Left colon (tissue), 2 donors: ENCODE measurements at places on chromosomes 6 and 20. TPM values are rescaled to one million over a fixed set of nuclear protein-coding genes. Genes with fewer than 3 reads are reported as not detected.

DNA sequence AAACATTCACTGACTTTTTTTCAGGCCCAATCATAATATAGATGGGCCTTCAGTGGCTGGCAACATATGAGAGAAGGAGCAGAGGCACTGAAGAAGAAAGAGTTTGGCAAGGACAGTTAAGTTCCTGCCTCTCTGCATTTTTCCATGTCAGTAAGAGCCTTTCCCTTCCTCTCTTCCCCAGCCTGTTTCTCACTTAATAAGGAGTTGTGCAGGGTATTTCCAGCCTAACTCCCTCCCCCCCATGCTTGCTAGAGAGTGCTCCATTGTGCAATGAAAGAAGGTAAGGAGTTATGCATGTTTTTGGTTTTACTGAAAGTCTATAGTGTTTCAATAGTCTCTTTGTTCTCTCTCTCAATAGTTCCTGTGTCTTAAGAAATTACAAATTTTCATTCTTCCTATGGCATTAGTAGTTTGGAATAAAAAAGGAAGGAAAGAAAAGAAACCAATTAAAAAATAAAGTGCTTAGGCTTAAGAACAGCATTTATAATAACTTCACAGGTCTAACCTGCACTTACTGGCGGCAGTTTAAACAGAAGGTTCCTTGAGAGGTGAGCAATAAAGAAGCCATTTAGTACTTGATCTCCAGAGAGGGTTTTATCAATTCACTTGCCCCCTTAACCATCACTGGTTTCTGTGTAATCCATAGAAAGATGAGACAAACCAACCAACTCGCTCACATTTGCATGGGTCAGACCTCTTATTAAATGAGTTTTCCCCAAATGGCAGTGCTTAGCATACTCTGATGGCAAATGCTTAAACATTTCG, 251.1 kb downstream of the PTPRT start:
- no peak for DNase-seq

DNA sequence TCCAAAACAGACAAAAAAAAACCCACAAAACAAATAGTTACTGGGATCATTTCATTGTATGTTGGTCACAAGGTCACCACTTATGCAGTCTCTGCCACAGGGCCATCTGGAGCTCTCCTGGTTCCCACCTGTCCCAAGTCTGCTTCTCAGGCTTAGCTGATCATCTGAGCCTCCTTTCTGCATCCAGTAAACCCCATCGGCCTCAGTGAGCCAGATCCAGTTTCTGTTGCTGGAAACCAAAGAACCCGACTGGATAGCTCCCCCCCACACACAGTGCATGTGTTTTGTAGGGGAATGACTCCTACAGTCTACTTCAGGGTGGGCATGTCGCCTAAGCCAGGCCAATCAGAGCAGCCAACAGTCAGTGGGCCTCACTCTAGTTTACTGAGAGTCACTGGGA, 233.3 kb downstream of the PREX1 start:
- DNase-seq, result no peak

- no peak for DNase-seq
Measured at GRCh38 chr20:49866051-49866450, 49.3 kb downstream of the SPATA2 start.

GRCh38 chr6:47446669-47447330, 30.8 kb upstream of the CD2AP start:
- DNase-seq, result no peak

DNA sequence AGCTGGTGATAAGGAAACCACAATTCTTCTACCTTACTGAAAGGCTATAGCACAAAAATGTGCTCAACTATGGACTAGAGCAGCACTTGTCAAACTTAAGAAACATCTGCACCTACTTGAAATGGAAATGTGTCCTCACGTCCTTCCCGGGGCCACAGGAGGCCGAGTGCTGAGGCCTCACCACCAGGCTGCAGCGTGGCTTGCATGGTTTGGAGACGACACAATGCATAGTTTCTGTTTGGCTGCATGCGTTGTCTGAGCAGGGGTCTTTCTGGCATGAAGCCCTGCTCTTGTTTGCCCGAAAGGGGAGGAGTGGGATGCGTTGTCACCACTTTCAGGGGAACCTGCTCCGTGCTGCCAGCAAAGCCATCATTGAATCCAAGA, 228.8 kb downstream of the TTLL2 start:
- DNase-seq, result no peak

DNA sequence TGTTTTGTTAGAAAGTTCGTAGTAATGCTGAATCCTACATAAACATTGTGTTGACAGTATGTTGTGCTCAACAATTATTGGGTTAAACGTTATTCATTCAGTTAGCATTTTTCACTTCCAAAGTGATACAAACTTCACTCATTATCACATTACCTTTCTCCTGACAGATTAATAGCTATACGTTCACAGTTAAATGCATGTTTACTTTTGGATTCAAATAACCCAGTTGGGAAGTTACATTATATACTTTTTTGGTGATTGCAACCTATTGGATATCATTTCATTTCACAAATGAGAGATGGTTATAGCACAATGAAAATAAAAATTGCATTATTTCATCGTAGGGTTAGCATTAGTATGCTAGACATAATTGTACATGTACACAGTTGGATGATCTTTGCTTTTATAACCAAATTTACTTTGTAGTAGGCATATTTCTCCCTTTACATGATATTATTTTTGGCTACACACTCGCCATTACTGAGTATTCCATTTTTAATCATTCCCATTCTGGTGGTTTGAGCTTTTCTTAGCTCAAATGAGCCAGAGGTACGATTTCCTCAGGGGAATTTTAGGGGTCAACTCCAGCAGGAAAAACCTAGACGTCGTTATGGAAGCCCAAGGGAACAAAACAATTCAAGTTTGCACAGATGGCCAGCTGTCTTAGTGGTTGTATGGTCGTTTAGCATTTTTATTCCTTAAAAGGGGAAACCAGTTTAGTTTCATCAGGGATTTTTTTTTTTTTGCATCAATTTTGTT, 2.1 kb upstream of the HIVEP1 start:
- no peak for DNase-seq

The FAM162B gene
- 0.85 TPM for total RNA-seq

The SLC35D3 gene
- 0.34 TPM for total RNA-seq

DNA sequence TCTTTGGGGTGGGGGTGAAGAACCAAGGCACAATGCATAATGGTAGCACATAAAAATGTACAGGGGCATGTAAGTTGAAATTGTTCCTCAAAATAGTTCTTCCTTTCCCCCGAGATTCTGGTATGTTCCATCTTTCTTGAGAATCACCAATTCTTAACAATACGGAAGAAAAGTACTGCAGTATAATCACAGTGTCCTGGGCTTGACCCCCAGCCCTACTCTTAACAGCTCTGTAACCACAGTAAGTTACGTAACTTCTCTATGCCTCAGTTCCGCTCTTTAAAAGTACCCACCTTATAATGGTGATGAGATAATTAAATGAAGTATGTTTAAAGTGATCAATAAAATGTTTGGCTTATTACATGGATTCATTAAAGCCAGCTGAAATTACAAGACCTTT, 104.5 kb downstream of the SMLR1 start:
- DNase-seq, result no peak

- no peak for DNase-seq
Measured at GRCh38 chr6:20705741-20706140, 171.5 kb downstream of the CDKAL1 start.

The MAP3K5 gene
- 18.9 TPM for total RNA-seq

The JAG1 gene
- total RNA-seq, result 78.8 TPM

The LHFPL5 gene
- not detected for total RNA-seq

The TMEM170B gene
- 1.6 TPM for total RNA-seq

DNA sequence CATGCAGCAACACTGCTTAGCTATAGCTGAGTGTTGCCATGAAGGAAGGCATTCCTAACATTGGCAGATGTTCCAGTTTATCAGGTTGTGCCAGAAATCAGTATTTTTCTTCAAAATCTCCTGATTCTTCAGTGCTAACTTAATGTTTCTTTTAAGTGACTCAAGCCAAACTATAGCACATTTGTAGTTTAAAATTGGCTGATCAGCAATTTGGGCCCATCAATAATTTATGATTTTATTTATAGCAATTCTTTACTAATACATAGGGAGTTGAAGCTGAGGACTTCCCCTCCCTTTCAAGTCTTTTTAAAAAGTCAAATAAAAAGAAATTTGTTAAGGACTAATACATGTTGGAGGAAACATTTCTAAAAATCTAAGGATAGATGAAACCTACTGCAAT, 383.8 kb upstream of the KHDRBS2 start:
- no peak for DNase-seq

- no peak for DNase-seq
Measured at GRCh38 chr6:10901770-10902169, 14.9 kb downstream of the SYCP2L start.

GRCh38 chr20:4613184-4613583, 108.5 kb upstream of the PRND start:
- DNase-seq, result no peak

GRCh38 chr6:56370561-56371211, 123.3 kb upstream of the COL21A1 start:
- DNase-seq, result no peak

DNA sequence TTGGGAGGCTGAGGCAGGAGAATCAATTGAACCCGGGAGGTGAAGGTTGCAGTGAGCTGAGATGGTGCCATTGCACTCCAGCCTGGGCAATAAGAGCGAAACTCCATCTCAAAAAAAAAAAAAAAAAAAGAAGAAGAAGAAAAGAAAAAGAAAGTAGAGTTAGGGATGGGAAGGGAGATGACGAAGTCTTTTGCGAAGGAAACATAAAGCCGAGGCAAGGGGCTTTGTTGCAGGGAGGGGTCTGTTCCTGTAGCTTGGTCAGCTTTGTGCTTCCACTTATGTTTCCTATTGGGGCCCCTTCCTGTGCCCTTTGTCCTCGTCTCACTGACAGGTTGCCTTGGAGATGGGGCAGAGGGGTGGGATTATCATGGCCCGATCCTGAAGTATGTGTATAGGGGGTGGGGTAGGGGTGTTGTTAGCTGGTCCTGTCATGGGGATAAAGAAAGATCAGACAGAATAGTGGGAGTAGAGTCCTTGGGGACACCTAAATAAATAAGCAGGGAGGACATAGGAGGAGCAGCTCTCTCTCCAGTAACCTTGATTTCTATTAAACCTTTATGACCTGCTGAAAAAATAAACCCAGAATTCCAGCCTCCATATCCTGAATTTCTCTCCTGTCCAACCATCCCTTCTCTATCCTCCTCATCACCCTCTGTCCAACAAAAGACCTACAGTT, 1.1 kb upstream of the CLIC1 start:
- peak; percentile 71 for DNase-seq

DNA sequence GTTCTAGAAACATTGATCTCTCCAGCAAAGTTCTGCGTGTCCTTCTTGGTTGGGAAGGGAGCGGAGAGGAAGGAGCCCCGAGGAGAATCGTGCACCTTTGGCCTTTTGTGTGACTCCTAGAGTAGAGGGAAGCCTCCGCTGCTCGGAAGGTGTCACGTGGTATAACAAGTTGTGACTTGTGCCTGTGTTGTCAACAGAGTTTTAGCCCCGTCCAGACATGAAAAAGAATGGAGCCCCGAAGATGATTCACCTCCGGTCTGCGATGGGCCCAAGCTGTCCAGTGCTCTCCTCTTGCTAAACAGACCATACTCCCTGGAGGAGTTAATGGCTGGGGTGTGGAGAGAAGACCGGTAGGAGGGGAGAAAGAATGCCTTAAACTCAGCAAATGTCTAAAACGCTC, 7.0 kb downstream of the EYA2 start:
- no peak for DNase-seq

GRCh38 chr20:17648791-17649730, 33.0 kb downstream of the RRBP1 start:
- peak; percentile 63 for DNase-seq

DNA sequence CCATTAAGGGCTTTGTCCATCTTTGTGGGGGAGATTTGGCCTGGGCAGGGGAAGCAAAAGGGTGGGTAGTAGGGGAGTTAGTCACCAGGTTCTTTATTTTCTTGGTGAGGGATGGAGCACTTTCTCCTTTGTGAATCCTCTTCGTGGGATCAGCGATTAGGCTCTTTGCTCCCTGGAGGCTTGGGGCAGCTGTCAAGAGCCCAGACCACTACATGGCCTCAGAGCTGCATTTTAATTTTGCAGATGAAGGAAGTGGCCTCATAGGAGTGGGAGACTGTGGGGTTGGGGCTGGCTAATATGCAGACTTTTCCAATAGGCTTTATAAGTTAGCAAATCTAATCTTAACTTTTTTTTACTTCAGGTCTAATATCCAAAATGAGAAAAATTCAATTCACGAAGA, 168.1 kb upstream of the DEFB112 start:
- no peak for DNase-seq

GRCh38 chr6:24574809-24575208, 71.2 kb downstream of the KIAA0319 start:
- DNase-seq, result no peak

DNA sequence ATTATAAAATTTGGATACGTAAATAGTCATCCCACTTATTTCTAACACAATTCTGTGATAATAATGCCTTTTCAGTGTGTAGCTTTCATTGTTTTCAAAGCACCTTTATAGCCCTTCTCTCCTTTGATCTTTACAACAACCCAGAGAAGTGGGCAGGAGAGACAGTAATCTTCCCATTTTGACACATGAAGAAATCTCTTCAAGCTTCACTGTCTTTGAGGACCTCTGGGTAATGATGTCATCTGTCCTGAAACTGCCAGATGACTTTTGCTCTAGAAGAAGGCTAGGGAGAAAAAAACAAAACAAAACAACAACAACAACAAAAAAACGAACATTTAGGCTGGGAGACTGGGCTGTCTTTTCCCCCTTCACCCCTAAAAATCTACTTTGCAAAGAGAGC, 203.0 kb downstream of the KCNQ5 start:
- DNase-seq, result no peak

DNA sequence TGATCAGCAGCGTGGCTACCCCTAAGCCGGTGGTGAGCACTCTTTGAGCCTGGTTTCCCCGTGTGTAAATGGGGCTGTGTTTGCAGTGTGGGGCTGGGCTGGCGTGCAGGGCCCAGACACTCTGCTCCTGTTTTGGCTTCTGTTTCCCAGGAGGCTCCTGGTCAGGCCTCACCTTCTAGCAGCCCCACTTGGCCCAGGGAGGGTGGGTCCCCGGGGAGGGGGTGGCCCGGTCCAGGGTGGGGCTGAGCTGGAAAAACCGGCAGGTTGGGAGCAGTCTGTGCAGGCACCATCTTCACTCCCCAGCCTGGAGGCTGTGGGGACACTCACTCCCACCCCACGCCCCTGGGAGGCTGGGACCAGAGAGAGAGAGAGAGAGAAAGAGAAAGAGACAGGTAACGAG, 25.3 kb downstream of the CEBPB start:
- DNase-seq, result no peak

GRCh38 chr6:63663147-63663955, 27.7 kb downstream of the PHF3 start:
- no peak for DNase-seq
